Psoas muscle (tissue), 8 donors: ENCODE measurements at places on chromosomes 3 and 15. TPM values are rescaled to one million over a fixed set of nuclear protein-coding genes. Genes with fewer than 3 reads are reported as not detected.

Gene MUSTN1
- 553 TPM for total RNA-seq

Gene KCNAB1
- total RNA-seq, result 3.1 TPM

Gene GALNT15
- 50.6 TPM for total RNA-seq

Gene SNTN
- not detected for total RNA-seq

Gene GPR176
- 0.83 TPM for total RNA-seq

Gene ERICH6
- not detected for total RNA-seq

Gene LNP1
- total RNA-seq, result 3.2 TPM

Gene HTR3D
- not detected for total RNA-seq

Gene C3orf49
- total RNA-seq, result not detected

Gene UBAP1L
- total RNA-seq, result 1.3 TPM

Gene PCOLCE2
- 4.4 TPM for total RNA-seq

Gene SH3GL3
- total RNA-seq, result not detected

Gene TEX55
- not detected for total RNA-seq

Gene MESP2
- not detected for total RNA-seq

Gene PARP15
- 0.90 TPM for total RNA-seq

Gene ADAMTS7
- 1.1 TPM for total RNA-seq

Gene HHLA2
- not detected for total RNA-seq

Gene ZDHHC19
- total RNA-seq, result 0.38 TPM
